ENCODE measurements at places on chromosomes 5 and 9. TPM values are rescaled to one million over a fixed set of nuclear protein-coding genes. Genes with fewer than 3 reads are reported as not detected.

DNA sequence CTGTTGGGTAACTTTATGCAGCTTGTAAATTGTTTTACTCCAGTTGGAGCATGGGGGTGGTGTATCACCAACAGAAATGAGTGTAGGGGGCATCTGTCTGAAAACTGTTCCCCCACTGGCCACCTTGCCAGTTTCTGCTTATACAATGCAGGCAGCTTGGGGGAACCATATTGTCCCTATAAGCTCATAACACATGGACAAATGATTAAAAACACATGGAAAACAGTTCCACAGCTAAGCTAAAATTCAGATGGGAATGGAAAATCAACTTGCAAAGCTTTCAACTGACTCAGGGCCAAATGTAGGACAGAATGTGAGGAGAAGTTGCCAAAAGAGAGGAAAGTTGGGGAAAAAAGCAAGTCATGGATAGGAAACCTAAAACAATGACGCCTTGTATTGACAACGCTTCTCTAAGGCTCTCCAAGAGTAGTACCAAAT is 7.9 kb upstream of the CER1 start:
- peaks cover 3% of the 10 kb centered on the region for H3K27me3 ChIP-seq
- no peaks in the 10 kb centered on the region for H3K4me1 ChIP-seq
- no peaks in the 10 kb centered on the region for H3K36me3 ChIP-seq
- H3K4me3 ChIP-seq, result no peak overlapping the region

Gene IFNB1
- not detected for total RNA-seq

DNA sequence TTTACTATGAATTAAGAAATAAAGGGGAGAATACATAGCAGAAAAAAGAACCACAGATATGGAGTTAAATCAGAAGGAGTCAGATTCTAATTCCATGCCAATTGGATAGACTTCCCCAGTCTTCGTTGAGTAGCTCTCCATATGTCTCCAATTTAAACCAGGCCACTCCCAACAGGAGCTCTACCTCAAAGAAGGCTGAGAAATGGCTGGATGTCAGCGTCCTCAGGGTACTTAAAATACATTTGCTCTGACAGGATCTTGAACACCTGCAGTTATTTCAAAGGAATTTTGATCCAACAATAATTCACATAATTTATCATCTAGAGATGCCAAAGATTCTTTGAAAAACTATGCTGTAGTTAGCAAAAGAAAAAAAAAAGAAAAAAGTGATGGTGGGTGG is 133.9 kb upstream of the FBN2 start:
- H3K27me3 ChIP-seq, result no peaks in the 10 kb centered on the region
- H3K4me1 ChIP-seq, result peaks cover 34% of the 10 kb centered on the region
- no peak overlapping the region for H3K27ac ChIP-seq
- no peak for DNase-seq
- H3K36me3 ChIP-seq, result peaks cover 6% of the 10 kb centered on the region

DNA sequence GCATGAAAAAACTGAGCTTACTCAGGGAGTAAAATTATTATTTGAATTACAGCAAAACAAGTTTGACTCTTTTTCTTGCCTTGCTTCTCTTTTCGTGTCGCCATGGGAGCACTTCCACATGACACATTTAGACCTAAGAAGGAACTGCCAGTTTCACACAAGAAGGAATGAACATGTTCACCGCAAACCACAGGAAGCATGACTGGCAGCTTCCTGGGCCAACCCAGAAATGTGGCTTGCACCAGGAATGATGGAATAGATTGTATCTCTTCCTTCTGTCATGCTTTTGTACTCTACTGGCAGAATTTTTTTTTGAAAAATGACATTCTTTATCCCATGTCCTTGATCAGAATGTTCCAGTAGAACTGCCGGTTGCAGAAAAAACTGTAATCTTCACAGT is 32.9 kb upstream of the MAN2A1 start:
- H3K36me3 ChIP-seq, result no peaks in the 10 kb centered on the region
- H3K27ac ChIP-seq, result no peak overlapping the region
- H3K27me3 ChIP-seq, result no peaks in the 10 kb centered on the region
- peak; percentile 64 for DNase-seq
- H3K4me1 ChIP-seq, result peaks cover 10% of the 10 kb centered on the region

Gene TRAF1
- total RNA-seq, result 0.66 TPM

DNA sequence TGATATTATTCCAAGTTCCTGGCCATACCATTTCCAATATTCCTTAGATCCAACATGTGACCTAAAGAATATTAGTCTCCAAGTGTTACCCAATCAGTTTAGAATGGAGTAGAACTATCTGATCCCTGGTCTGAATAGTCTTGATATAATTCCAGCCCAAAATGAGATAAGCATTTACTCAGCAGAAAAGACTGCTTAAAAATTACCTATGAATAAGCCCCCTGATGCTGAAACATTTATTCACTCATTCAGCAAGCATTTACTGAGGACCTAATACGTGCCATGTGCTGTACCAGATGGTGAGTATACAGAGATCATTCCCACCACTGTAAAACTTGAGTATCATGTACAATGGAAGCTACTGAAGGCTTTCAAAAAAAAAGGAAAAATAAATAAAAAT is 157.0 kb downstream of the FAM114A2 start:
- H3K4me1 ChIP-seq, result peaks cover 30% of the 10 kb centered on the region
- H3K27me3 ChIP-seq, result no peaks in the 10 kb centered on the region
- no peak for DNase-seq
- H3K27ac ChIP-seq, result no peak overlapping the region
- H3K36me3 ChIP-seq, result no peaks in the 10 kb centered on the region
- no peak overlapping the region for H3K4me3 ChIP-seq

Gene ABITRAM
- total RNA-seq, result 12.6 TPM

- H3K4me3 ChIP-seq, result no peak overlapping the region
- H3K36me3 ChIP-seq, result no peaks in the 10 kb centered on the region
- peaks cover 5% of the 10 kb centered on the region for H3K27me3 ChIP-seq
- no peaks in the 10 kb centered on the region for H3K4me1 ChIP-seq
- no peak overlapping the region for H3K27ac ChIP-seq
These were observed 530.4 kb downstream of the ACTL7B start for GRCh38 chr9:108325406-108325805.

Gene NINJ1
- 21.4 TPM for total RNA-seq

GRCh38 chr9:128365525-128365924 is 5.6 kb upstream of the URM1 start:
- H3K27me3 ChIP-seq, result no peaks in the 10 kb centered on the region
- no peak overlapping the region for H3K4me3 ChIP-seq
- H3K27ac ChIP-seq, result peak overlapping the region; percentile 52
- DNase-seq, result no peak
- peaks cover 35% of the 10 kb centered on the region for H3K4me1 ChIP-seq
- peaks cover 3% of the 10 kb centered on the region for H3K36me3 ChIP-seq

- peaks cover 8% of the 10 kb centered on the region for H3K27me3 ChIP-seq
- no peak overlapping the region for H3K27ac ChIP-seq
- H3K36me3 ChIP-seq, result no peaks in the 10 kb centered on the region
- H3K4me3 ChIP-seq, result no peak overlapping the region
These were observed 115.5 kb downstream of the SLC12A2 start for GRCh38 chr5:128199104-128199503.

- H3K36me3 ChIP-seq, result no peaks in the 10 kb centered on the region
- no peak overlapping the region for H3K4me3 ChIP-seq
- H3K27me3 ChIP-seq, result no peaks in the 10 kb centered on the region
- no peak for DNase-seq
- H3K4me1 ChIP-seq, result no peaks in the 10 kb centered on the region
These were observed 241.1 kb downstream of the TLR4 start for GRCh38 chr9:117945286-117945685.

DNA sequence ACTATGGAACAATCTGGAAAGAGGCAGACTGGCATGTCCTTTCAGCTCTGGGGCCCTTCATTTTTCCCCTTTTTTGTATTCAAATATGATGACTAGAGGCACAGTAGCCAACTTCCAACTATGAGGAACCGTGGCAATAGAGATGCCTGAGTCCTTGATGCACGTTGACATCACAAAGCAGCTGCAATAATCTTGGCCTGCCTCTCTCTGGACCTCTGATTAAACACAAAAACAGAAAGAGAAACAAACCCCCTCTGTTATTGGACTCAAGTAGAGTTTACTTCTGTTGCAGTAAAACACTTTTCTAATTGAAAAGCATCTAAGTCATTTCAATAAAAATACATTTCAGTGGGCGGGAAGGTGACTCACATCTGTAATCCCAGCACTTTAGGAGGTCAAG is 122.2 kb upstream of the GRAMD2B start:
- no peaks in the 10 kb centered on the region for H3K36me3 ChIP-seq
- H3K27ac ChIP-seq, result no peak overlapping the region
- H3K4me3 ChIP-seq, result no peak overlapping the region
- no peaks in the 10 kb centered on the region for H3K27me3 ChIP-seq

Gene TPD52L3
- total RNA-seq, result not detected

Gene ANKRD33B
- total RNA-seq, result 7.2 TPM

Gene FOXD4L4
- 0.21 TPM for total RNA-seq

GRCh38 chr9:104780796-104781395 is 17.0 kb downstream of the NIPSNAP3B start:
- H3K27me3 ChIP-seq, result peaks cover 2% of the 10 kb centered on the region
- H3K27ac ChIP-seq, result no peak overlapping the region
- peaks cover 7% of the 10 kb centered on the region for H3K36me3 ChIP-seq
- DNase-seq, result peak; percentile 32

Gene ARHGEF39
- total RNA-seq, result 3.3 TPM

DNA sequence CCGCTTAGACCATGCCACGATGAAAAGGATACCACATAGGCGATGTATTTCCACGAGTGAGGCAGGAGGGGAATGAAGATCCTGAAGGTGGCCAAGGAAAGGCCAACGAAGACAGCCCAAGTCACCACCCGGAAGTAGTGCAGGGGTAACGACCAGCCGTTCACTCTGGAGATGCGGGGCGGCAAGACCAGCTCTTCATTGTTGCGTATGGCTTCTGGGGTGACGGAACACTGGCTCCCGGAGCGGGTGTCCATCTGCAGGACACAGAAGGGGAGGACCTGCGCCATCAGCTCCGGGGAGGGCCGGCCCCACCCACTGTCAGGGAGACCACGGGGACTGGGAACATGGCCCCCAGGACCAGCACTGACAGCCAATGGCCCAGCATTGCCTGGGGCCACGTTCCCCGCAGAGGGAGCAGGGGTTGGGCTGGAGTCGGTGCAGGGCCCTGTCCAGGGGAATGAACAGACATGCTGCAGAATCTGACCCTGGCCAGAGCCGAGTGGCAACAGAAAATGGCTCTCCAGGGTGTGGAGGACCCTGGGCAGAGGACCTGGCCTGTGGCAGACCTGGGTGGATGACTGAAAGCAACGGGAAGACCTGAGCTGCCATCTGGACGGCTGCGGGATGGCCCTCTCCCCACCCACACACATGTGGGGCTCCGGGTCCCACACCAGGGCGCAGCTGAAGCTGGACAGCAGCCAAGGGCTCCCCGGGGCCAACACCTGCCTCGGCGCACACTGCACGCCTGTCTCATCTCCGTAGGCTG is 17.7 kb downstream of the ZDHHC11B start:
- H3K27me3 ChIP-seq, result peaks cover 24% of the 10 kb centered on the region
- H3K27ac ChIP-seq, result no peak overlapping the region
- H3K4me3 ChIP-seq, result no peak overlapping the region
- H3K36me3 ChIP-seq, result no peaks in the 10 kb centered on the region

DNA sequence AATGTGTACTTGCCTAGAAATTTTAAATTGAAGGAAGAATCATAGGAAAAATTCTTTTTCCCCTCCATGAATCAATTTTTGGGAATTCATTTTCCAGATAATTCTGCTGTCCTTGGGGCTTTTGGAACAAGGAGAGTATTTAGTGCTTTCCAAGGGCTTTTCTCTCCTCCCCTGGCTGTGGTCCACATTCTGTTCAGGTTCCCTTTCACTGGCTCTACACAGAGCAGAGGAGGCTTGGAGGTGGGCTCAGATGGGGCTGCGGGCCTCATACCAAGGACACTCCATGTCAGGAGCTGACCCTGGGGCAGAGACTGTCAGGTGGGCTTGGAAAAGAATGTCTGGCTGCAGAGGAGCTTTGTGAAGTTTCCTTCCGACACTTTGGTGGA is 128.1 kb downstream of the GADD45G start:
- H3K27me3 ChIP-seq, result no peaks in the 10 kb centered on the region
- no peaks in the 10 kb centered on the region for H3K4me1 ChIP-seq
- no peak overlapping the region for H3K27ac ChIP-seq
- no peak overlapping the region for H3K4me3 ChIP-seq

Gene TMC1
- 0.90 TPM for total RNA-seq

Gene TAF11L7
- not detected for total RNA-seq

GRCh38 chr9:126125577-126125976 is 201.1 kb upstream of the MVB12B start:
- H3K4me3 ChIP-seq, result no peak overlapping the region
- no peak for DNase-seq
- H3K27ac ChIP-seq, result no peak overlapping the region
- no peaks in the 10 kb centered on the region for H3K36me3 ChIP-seq
- H3K4me1 ChIP-seq, result no peaks in the 10 kb centered on the region

DNA sequence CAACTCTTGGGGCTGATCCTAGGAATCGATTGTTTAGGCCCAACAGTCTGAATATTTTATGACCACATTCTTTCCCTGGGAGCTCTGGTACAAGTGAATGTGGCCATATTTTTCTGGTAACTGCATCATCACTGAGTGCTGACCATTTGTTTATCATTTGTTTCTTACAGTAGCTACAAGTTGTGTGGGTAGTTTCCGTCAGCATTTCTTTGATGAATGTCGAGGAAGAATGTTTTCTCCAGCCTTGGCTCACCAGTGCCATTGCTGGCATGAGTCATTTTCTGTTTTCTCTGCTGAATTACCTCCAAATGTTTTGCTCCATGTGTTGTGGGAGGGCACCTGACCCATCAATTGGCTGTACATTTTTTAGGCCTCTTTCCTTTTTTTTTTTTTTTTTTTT is 14.1 kb upstream of the CARD19 start:
- no peak overlapping the region for H3K4me3 ChIP-seq
- peaks cover 6% of the 10 kb centered on the region for H3K27me3 ChIP-seq
- no peaks in the 10 kb centered on the region for H3K36me3 ChIP-seq
- H3K4me1 ChIP-seq, result no peaks in the 10 kb centered on the region
- H3K27ac ChIP-seq, result peak overlapping the region; percentile 59

Gene CKMT2
- total RNA-seq, result not detected

DNA sequence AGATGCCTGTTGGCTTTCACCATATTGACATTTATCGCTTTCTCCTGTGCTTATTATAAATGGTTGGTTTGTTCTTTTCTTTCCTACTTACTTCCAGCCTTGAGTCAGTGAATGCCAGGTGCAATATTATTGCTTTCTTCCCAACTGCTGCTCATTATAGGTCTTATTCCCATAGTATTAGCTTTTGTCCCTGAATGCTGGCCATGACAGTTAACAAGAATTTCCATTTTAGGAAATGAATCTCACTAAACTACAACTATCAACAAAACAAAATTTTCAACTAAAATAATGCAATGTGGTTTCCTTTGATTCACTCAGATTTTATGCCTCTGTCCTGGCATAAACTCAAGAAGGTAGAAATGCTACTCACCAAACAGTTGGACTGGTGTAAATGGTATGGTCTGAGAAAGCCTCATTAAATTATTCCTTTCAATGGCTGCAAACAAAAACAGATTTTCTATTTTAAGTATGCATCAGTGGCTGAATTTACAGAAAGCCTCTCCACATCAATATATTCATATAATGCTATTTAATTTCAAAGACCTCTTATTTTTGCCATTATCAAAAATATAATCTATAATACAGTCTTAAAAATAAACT is 145.4 kb downstream of the TRPM6 start:
- DNase-seq, result no peak
- peaks cover 6% of the 10 kb centered on the region for H3K27me3 ChIP-seq
- no peak overlapping the region for H3K4me3 ChIP-seq
- H3K4me1 ChIP-seq, result no peaks in the 10 kb centered on the region
- no peaks in the 10 kb centered on the region for H3K36me3 ChIP-seq

Measured in HFFc6 (cell line).